ENCODE measurements at places on chromosomes 3 and 15. TPM values are rescaled to one million over a fixed set of nuclear protein-coding genes. Genes with fewer than 3 reads are reported as not detected.

ALS2CL gene
- total RNA-seq = 12.5 TPM

KLF15 gene
- total RNA-seq = 10.6 TPM

LRRC34 gene
- 1.9 TPM for total RNA-seq

FBXO40 gene
- 1.5 TPM for total RNA-seq

FANCD2OS gene
- total RNA-seq = not detected

GXYLT2 gene
- total RNA-seq = 13.7 TPM

ZCWPW2 gene
- total RNA-seq = 2.4 TPM

ATP13A5 gene
- total RNA-seq = not detected

MAPK6 gene
- total RNA-seq = 36.2 TPM

METTL6 gene
- 11.1 TPM for total RNA-seq

C3orf20 gene
- 0.10 TPM for total RNA-seq

PEX5L gene
- total RNA-seq = not detected

SPATA12 gene
- not detected for total RNA-seq

MESD gene
- total RNA-seq = 21.0 TPM

Measured in posterior vena cava (tissue), 2 donors.